ENCODE measurements at places on chromosomes 13 and 19.

DNA sequence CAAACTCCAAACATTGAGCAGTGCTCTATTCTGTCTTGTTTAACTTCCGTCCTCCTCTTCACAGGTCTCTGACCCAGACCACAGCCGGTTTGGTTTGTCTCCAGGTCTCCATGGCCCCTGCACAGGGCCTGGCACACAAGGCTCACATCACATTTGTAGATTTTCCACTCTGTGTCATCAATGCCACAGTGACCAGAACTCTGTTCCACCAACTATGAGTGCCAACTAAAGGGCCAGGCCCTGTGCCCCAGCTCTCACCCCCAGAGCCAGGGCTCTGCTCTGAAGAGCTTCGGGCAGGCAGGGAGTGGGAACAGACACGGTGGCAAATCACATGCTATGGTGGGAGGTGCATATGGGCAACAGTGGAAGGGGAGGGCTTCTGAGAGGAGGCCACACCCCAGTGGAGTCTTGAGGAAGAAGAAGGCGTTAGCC lies 16.0 kb downstream of the SMG9 start:
- no peak for DNase-seq

GRCh38 chr19:14089662-14090508 lies 666 bp downstream of the SAMD1 start:
- peak; percentile 58 for DNase-seq

- no peak for DNase-seq
Measured at GRCh38 chr13:106602178-106602577, 34.2 kb upstream of the ARGLU1 start.

- peak; percentile 68 for DNase-seq
Measured at GRCh38 chr13:102878481-102878880, 32.6 kb downstream of the ERCC5 start.

GRCh38 chr13:38914070-38914469 lies 76.6 kb downstream of the STOML3 start:
- DNase-seq = no peak

DNA sequence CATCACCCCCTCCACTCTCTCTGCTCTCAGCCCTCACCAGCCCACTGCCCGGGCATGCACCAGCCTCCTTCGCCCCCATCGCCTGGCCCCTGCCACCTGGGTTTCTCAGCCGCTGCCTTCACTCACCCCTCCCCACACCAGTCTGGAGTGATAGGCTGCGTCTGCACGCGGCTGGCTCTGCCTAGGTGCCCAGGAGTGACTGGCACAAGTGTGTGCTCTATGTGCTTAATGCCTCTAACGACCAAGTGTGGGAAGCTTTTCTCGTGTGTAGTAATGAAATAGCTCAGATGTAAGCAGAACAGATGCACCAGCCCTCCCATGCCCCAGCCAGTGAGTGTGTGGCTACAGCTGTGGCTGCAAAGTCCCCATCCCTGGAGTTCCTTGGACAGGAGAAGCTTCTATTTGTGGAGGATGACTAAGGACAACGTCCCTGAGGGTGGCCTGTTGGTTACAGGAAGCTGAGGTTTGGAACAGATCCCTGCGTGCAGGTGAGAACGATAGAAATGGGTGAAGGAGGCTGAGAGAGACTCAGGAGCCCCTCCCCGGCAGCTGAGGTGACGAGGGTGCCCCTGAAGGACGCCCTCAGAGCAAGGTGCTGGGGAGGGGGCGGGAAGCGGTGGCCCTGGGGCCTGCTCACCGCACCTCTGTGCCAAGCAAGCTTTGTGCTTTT lies 35.6 kb downstream of the ATP11A start:
- no peak for DNase-seq

- no peak for DNase-seq
Measured at GRCh38 chr19:19077103-19077502, 13.3 kb downstream of the SLC25A42 start.

GRCh38 chr19:18401580-18402112 lies 4.2 kb upstream of the LRRC25 start:
- DNase-seq = peak; percentile 60

DNA sequence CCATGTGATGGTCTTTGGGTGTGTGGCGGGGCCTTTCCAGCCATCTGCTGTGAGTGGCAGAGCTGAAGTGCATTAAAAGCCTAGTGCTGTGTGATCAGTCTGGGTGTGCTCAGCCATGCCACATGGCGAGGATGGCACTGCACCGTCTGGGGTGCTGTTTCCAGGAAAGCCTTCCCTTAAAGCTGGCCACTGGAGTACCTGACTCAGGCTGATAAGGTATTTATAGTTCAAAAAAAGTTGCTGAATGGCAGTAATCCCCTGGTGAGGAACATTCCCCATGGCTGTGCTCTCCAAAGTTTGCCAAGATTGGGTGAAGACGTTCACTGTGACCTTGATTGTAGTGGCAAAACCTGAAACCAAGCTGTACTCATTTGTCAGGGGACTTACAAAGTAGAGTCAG lies 6.0 kb downstream of the GPI start:
- DNase-seq = no peak

GRCh38 chr19:42465827-42466280 lies 23.1 kb upstream of the CXCL17 start:
- DNase-seq = no peak

DNA sequence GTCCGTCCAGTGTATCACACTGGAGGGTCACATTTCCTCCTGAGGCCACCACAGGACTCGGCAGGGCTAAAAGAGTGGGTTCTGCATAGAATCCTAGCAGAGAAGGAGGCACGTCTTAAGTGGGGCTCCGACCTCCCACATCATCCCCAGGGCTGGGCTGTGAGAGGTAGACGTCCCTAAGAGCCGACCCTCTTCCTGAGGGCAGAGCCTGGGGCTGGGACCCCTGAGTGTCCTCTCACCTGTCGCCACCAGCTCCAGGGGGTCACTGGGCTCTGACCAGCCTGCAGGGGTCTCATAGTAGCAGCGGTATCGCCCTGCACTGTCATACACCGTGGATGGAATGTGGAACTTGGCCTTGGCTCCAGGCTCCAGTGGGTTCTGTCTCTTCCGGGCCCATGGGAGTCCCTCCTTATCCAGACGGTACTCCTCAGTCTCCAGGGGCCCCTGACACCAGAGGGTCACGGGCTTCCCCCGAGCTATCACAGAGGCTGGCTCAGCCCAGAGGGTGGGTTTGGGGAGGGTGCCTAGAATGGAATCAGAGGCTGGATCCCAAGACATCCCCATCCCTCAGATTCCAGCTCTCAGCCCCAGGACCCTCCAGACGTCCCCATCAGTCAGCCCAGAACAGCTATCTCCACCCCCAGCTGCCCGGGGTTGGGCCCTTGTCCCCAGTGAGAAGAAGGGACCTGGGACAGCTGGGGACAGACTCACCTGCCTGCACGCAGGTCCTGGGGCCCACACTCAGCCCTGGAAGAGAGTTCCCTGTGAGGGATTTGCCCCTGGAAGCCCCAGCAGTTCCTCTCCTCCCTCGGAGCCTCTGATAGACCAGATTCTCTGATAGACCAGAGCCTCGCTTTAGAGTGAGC lies 590 bp downstream of the LILRB5 start:
- DNase-seq = no peak

DNA sequence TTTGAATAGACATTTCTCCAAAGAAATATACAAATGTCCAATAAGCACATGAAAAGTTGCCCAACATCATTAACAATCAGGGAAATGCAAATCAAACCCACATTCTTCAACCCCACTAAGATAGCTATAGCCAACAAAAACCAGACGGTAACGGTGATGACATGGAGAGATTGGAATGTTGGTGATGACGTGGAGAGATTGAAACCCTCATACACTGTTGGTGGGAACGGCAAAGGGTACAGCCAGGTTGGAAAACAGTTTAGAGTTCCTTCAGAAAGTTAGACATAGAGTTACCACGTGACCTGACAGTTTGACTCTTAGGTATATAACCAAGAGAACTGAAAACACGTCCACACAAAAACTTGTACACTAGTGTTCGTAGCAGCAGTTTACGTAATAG lies 48.1 kb downstream of the TNFRSF19 start:
- peak; percentile 98 for DNase-seq

DNA sequence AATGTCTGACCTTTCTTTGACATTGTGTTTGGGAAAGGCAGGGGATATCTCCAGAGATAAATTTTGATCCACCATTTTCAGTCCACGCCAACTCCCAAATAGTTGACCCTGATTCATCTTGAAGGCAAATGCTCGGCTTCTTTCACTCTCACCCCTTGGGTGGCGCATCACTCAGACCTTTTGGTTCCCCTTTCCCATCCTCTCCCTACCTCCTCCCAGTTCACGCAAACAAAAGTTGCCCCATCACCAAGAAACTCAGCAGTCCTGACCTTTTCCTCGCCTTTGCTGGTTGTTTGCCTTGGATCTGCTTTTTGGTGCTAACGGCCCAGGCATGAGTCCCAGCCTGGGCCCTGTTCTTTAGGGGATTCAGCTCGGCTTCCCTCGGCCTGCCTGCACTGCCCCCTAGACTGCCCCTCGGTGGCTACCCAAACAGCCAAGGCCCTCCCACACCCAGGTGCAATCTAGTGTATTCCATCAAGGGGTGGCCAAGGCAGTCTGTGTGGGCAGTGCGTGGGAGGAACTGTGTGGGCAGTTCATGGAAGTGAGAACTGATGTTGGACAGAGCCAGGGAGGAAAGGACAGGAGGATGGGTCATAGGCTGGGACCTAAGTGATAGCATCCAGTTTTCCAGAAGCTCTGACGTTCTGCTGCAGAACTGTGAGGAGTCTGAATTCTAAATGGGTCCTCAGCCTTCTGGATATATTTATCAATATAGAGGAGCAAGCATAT lies 255.7 kb downstream of the DLEU7 start:
- no peak for DNase-seq

Measured in fibroblast of skin of right quadriceps (primary cell).